M059J (cell line): ENCODE measurements at places on chromosomes 4 and X. TPM values are rescaled to one million over a fixed set of nuclear protein-coding genes. Genes with fewer than 3 reads are reported as not detected.

- no peak for DNase-seq
Measured at GRCh38 chrX:102138064-102138463, 4.2 kb downstream of the TCEAL6 start.

GRCh38 chr4:168854350-168854921 lies 155.6 kb downstream of the CBR4 start:
- no peak for DNase-seq

DNA sequence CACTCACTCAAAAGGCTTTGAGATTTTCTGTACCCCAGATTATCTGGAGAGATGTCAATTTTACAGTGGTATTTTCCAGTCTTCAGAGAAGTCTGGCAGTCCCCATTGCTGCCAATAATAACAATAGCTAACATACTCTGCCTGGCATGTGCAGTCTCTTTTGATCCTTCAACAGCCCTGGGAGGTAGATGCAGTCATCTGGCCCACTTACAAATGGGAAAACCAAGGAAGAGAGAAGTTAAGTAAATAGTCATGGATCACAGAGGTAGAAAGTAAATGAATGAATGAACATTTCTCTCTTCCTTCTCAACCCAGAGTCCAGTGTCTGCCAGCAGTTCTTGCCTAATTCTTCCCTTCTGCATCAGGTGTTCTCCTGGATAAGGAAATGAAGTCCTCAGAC lies 113.0 kb upstream of the EDNRA start:
- no peak for DNase-seq

DNA sequence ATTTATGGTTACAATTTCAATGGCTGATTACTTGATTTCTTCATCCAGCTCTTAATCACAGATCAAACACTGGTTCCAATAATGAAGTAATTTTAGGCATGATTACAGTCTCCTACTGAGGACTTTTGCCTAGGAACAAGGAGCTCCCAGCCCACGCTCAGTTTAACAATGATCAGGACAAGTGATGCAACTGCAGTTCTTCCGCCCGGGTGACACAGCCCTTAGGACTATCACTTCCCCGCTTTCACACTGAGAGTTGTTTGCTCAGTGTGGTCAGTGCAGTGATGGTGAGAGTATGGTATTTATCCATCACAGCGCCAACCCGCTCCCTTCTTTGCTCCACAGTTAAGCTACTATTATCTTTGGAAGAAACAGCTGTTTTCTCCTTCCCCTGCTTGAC lies 203.2 kb upstream of the MBNL3 start:
- DNase-seq, result no peak

DNA sequence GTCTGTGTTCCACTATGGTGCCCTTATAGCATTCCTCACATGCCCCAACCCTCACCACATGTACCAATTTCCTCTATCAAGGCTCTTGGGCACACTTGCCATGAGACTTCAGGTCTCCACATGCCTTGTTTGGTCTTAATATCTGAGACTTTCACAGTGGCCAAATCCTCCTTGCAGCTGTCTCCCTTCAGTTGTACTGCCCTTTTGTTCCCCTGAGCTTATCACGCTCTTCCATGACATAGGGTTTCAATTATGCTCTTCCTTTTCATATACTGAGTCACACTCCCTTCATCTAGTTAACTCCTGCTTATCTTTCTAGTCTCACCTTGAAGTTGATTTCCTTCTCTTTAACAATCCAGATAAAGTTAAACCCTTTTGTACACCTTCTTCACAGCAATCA lies 212.9 kb downstream of the PDHA2 start:
- DNase-seq, result no peak

DNA sequence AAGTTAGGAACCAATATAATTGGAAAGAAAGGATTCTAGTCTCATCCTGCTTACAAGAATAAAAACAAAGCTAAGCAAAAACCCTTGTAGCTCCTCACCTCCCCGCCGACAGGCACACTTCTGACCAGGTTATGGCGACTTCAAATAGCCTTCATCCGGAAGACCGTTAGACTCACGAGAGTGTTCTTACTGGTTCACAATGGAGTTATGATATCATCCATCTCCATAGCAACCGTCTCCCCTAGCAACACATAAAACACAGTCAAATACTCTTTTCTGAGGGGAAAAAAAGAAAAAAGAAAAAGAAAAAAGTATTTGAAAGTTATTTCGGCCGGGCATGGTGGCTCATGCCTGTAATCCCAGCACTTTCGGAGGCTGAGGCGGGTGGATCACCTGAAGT lies at the start of gene IL13RA2:
Gene IL13RA2, minus strand, starts transcription at position 162 of the 400 bp plus-strand sequence. CDS start 347 bp downstream, outside the sequence.
- peak; percentile 94 for DNase-seq

DNA sequence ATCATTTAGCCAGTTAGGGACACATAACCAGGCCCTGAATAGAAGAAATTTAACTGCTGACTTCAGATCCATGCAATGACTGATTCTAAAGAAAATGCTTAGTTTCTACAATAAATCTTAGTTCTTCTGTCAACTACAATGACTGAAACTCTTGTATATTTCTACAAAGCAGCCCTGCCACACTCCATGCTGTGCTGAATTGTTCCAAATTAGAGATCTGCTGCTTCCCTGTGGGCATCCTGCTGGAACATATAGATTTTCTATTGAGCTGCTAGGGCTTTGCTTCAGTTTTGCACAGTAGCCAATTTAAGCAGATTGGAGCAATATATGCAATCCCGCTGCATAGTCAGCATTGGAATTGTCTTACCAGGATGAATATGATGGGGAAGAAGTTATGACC lies 312.8 kb upstream of the SMIM31 start:
- no peak for DNase-seq

GRCh38 chr4:42197341-42197740 lies 44.9 kb upstream of the BEND4 start:
- DNase-seq, result peak; percentile 23

DNA sequence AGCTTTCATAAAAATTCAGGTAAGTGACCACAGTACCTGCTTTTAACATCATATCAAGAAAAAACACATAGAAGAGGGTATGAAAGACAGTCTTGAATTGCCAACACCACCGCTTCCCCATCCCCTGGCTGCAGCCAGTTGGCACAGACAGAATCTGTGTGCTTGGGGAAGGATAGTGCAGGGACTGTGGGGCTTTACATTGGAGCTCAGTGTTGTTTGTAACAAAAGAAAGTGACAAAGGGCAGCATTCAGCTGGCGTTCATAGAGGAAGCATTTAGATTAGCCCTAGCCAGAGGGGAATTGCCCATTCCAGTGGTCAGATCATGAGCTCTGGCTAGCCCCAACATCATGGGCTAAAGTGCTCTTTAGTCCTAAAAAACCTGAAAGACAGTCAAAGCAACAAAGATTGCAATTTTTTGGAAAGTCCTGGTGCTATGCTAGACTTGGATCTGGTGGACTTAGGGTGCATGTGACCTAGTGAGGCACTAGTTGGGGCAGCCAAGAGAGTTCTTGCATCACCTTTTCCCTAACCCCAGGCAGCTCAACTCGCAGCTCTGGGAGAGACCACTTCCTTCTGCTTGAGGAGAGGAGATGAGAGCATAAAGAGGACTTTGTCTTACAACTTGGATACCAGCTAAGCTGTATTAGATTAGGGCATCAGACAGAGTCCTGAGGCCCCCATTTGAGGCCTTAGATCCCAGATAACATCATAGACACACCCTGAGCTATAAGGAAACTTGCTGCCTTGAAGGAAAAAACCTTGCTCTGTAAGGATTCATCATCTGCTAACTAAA lies 1602.4 kb upstream of the ADGRL3 start:
- DNase-seq, result no peak

DNA sequence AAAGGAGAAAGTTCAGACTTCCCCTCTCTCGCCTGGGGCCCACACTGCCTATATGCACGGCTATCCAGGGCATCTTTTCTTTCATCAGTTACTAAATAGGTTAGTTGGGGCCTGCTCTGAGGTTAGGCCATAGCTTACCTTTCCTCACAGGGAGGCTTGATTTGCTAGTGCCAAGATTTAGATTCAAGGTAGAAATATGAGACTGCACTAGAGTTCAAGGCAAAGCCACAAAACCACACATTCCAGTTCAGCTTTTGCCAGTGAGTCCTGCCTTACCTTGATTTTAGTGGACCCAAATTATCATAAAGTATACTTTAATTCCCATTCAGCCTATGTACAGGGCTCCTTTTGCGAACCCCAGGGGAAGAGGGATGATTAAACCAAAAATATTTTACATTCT lies 762.8 kb downstream of the PDHA2 start:
- peak; percentile 35 for DNase-seq

GRCh38 chr4:146073517-146073916 lies 102.0 kb upstream of the LSM6 start:
- no peak for DNase-seq

DNA sequence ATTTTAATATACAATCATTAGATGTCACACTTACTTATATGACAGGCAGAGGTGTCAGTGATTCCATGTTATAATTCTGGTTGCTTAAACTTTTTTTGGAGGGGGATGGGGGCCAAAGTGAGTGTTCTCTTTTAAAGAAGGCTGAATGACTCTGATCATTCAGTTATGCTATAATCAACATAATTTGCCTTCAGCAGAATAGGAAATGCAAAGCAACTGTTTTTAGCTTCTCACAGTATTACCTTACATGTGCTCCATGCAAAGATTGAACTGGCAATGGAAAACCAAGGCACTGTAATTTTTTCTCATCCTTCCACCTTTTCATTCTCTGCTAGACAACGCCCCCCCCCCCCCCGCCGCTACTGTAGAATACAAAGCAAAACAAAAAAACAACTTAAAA lies 13.4 kb downstream of the ADH1C start:
- DNase-seq, result no peak

DNA sequence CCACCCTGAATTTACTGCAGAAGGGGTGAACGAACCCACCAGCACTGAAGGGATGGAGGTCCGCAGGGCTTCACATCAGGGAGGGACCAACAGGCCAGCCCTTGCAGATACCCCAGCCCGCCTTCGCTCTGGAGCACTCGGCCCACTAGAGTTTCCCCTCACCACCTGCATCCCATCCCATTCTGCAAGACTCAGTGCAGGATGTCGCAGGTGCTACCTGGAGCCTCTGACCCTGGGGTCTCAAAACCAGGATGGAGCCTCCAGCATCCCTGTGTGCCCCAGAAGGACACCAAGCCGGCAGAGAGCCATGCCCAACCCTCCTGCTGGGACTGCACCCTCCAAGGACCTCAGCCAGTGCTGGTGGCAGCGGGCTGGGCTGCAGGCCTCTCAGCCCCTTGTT lies 57.6 kb upstream of the ADRA2C start:
- DNase-seq, result no peak

GRCh38 chrX:1493877-1494510 lies 41.3 kb upstream of the ASMTL start:
- DNase-seq, result no peak

- DNase-seq, result no peak
Measured at GRCh38 chrX:107226757-107227156, 20.3 kb downstream of the DNAAF6 start.

- no peak for DNase-seq
Measured at GRCh38 chrX:50002067-50002714, 79.8 kb downstream of the CLCN5 start.

- DNase-seq, result peak; percentile 84
Measured at GRCh38 chrX:154918060-154918483, 31.9 kb downstream of the F8A1 start.

- peak; percentile 21 for DNase-seq
Measured at GRCh38 chr4:6938237-6938636, 28.6 kb downstream of the TBC1D14 start.

- no peak for DNase-seq
Measured at GRCh38 chr4:104912518-104912917, 234.2 kb upstream of the TET2 start.

GRCh38 chr4:163553146-163553545 lies 58.7 kb downstream of the TMA16 start:
- DNase-seq, result no peak

DNA sequence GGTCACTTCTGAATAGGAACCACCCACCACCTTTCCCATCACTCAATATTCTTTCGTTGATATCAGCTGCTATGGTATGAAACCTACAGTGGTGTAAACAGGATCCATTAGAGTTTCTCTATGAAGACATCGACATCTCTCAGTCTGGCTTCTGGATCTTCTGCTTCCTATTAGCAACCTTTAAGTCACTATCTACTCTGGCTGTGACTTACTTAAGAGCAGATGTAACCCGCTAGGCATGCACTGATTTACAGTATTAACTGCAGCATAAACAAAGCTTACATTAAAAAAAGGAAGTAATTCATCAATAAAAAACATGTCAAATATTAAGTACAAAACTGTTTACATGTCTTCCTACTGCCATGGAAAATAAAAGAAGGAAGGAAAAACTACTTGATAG lies 96.4 kb downstream of the ANAPC10 start:
- no peak for DNase-seq

- DNase-seq, result no peak
Measured at GRCh38 chr4:58732973-58733372, 1622.8 kb upstream of the IGFBP7 start.

DNA sequence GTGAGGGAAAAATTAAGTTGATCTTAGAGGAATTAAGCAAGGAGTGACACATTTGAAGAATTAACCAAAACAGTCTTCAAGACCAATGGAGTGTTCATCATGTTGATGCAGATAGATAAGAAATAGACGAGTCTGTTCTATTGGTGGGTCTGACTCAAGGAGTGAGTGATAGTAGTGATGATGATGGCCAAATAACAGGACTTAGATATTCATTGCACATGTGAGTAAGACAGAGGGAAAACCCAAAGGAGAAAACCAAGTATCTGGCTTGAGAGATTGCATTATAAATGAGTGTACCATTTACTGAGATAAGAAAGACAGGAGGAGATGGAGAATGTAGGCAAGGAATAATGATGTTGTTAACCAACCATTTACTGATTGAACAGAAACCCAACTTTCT lies 321.3 kb downstream of the ADGRL3 start:
- DNase-seq, result no peak

CTAG2 gene
- total RNA-seq, result 1.1 TPM in 1 of 2 replicates, not detected in the other

PROM1 gene
- 0.12 and 0.37 TPM in 2 replicates for total RNA-seq

GNRHR gene
- not detected in 2 replicates for total RNA-seq

PDCL2 gene
- not detected in 2 replicates for total RNA-seq

LONRF3 gene
- total RNA-seq, result 5.6 and 8.7 TPM in 2 replicates

RADX gene
- 0.32 TPM in 1 of 2 replicates, not detected in the other for total RNA-seq

SLC34A2 gene
- not detected in 2 replicates for total RNA-seq

CEP135 gene
- total RNA-seq, result 2.6 and 2.8 TPM in 2 replicates

IDH3G gene
- total RNA-seq, result 131 and 165 TPM in 2 replicates

FAM47E gene
- not detected in 2 replicates for total RNA-seq

XKRX gene
- 3.2 and 3.7 TPM in 2 replicates for total RNA-seq

FGF5 gene
- total RNA-seq, result 2.0 and 4.5 TPM in 2 replicates
